Stimulated activated effector memory CD8-positive, alpha-beta T cell treated with anti-CD3 and anti-CD28 coated beads, Interleukin-12 subunit alpha, Interleukin-12 subunit beta, amount 100 ng/mL, for 72 hours (primary cell): ENCODE measurements at places on chromosomes 7 and 10.

DNA sequence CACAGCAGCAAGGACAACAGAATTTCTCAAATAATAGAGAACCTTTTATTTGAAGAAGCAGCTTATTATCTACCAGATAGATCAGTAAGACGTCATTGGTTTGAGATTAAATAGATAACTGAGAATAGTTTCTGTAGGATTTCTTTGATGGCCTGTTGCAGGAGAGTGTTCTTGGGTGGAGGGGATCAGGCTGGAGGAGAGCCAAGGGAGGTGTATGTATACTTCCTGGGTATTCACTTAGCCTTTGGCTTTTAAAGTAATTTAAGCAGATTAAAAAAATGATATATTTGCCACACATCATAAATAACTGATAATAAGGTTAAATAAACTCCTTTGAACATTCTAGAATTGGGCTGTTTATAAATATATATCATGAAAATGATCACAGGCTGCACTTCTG is 486.1 kb upstream of the IGFBP3 start:
- DNase-seq, result no peak

DNA sequence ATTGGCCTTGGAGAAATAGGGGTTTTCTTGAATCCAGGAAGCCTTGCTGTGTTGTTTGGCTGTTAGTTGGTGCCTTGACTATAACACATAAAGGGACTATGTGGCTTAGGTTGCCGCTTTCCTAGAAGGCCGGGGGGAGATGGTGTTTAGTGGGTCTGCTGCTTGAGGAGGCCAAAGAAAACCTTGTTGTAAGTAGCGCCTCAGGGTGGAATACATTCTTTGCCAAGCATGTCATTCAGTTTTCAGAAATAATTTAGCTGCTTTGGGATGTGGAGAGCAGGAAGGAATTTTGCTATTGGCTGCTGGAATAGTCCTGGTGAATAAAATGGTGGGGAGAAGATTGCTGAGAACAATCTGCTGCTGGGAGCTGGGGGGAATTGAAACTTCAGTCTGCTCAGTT is 132.9 kb upstream of the WNT16 start:
- no peak for DNase-seq

DNA sequence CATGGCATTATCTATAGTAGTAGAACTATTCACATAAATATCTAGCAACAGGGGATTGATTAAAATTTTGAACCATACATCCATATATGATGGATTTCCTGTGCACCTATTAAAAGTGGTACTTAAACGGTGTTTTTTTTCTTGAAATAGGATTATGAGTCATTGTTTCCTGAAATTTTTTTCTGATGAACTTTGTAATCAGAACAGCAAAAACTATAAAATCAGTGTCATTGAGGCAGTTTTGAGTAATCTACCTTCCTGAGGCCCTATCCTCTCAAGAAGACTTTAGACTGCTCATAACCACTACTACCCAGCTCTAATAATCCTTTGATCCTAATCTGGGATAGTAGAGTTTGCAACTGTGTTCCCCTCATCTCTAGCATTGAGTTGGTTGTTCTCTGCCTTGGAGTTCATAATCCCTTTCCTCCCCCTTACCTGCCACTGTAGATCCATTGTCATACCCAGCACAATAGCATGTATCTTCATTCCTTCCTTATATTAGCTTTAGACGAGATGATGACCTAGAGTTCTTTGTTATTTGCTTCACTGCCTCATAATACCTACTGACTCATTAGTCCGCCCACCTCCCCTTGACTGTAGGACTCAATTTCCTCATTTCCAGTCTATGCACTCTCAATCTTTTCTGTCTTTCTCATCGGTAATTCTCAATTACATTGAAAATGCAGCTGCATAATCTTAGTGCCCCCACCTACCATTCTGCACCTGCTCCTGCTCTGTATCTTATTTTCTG is 133.4 kb downstream of the LRRC4 start:
- DNase-seq, result no peak

DNA sequence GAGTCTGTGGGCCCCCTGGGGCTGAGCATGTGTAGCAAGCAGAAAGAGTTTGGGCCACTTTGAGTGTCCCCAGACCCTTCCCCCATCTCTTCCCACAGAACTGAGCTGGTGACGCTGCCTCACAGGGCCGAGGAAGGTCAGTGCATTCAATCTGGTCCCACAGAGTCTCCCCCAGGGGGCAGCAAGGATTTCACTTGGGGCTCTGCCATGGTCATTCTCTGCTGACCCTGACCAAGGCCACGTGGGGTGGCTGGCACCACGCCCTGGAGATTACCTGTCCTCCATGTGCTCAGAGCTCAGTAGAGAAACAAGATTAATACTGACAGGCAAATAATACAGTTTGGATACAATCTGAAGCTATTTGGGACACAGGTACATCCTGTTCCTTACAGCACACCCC is 30.2 kb downstream of the ADRA2A start:
- DNase-seq, result no peak

- DNase-seq, result no peak
Observed at GRCh38 chr10:58414270-58415041, 29.2 kb downstream of the TFAM start.

- DNase-seq, result no peak
Observed at GRCh38 chr7:95630702-95631458, 34.6 kb upstream of the PDK4 start.

DNA sequence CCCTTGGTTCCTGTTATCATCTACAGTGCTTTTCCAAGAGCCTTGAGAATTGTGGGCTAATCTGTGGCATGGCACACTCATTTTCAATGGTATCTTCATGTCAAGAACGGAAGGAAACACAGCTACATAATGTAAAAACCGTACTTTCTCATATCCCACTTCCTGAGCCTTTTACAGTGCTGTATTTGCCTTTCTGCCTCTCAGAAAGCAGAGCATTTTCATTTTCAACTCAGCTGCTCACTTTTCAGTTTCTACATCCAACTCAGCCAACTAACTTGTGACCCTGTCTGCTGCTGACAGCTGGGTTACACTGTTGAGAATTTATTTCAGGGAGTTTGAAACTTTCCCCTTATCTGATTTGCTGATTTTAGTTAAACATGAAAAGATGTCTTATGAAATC is 875.8 kb upstream of the KCND2 start:
- no peak for DNase-seq

GRCh38 chr7:139953229-139953628 is 109.5 kb downstream of the PARP12 start:
- DNase-seq, result no peak

- DNase-seq, result no peak
Observed at GRCh38 chr7:144653449-144653848, 182.4 kb downstream of the TPK1 start.

GRCh38 chr7:70706204-70706603 is 425.7 kb upstream of the GALNT17 start:
- DNase-seq, result no peak

GRCh38 chr10:113030453-113030852 is 80.4 kb downstream of the TCF7L2 start:
- no peak for DNase-seq

- DNase-seq, result no peak
Observed at GRCh38 chr10:92350411-92350810, 59.4 kb downstream of the MARCHF5 start.

- no peak for DNase-seq
Observed at GRCh38 chr7:36653008-36653662, 71.2 kb downstream of the AOAH start.

- DNase-seq, result no peak
Observed at GRCh38 chr7:30406664-30407425, 71.7 kb downstream of the NOD1 start.

DNA sequence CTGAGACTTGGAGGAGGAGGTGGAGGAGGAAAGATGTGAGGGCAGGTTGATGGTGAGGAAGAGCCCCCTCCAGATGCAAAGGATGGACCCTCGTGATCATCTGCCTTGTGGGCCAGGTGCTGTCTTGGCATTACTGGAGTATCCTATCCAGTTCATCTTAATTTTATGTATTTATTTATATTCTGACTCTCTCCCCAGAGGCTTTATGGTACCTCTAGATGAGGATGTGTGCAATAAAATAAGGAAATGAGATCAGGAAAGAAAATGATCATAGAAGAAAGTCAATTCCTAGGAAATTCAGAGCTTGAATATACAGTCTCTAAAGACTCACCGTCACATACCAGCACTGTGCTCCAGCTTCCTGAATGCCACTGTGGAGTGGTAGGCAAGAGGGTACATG is 94.1 kb downstream of the LRRC18 start:
- DNase-seq, result no peak

- no peak for DNase-seq
Observed at GRCh38 chr7:77757589-77757988, 40.6 kb downstream of the TMEM60 start.

- DNase-seq, result no peak
Observed at GRCh38 chr10:609262-609658, 80.2 kb downstream of the DIP2C start.

GRCh38 chr10:100327007-100327717 is 2.9 kb downstream of the PKD2L1 start:
- DNase-seq, result no peak

GRCh38 chr10:110547139-110547761 is 20.2 kb upstream of the SMC3 start:
- no peak for DNase-seq

GRCh38 chr7:46927131-46927810 is 654.6 kb downstream of the TNS3 start:
- DNase-seq, result no peak

DNA sequence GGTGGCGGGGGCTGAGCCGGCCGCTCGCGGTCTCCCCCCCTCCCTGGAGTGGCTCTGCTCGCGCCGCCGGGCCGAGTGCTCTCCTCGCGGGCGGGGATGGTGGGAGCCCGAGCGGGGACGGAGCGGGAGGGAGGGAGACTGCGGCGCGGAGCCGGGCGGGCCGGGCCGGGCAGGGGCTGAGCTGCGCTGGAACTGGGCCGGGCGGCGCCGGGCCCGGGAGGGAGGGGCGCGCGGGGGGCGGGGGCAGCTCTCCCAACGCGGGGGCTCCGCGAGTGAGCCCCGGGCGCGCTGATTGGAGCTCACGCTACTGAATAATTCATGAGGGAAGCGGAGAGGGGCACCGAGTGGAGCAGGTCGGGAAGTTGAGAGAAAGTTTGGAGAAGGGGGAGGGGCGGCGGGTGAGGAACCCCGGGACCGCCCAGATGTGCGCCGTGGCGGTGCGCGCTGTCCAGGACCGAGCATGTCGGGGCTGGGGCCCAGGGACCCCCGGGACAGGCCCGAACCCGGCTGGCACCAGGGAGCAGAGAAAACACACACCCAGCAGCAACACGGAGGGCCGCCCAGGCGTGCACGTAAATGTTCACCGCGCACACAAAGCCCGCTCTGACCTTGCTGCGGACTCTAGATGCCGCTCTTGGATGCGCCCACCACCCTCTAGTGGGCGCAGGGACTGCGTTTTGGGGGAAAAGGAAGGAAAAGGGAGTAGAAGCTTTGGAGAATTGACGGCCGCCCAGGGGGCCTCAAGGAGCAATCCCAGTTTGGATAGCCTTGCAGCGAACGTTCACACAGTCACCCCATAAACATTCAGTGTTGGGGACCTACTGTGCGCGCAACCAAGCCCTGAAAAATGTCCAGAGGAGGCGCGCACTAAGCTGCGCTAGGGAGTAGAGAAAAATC is at the start of gene EPHB4:
Gene EPHB4 (minus strand): TSS at position 194 of the 897 bp plus-strand sequence. CDS start 493 bp downstream, outside the sequence.
- no peak for DNase-seq

- no peak for DNase-seq
Observed at GRCh38 chr7:113013761-113014449, 72.7 kb downstream of the GPR85 start.

- no peak for DNase-seq
Observed at GRCh38 chr10:45460235-45460878, 86.3 kb downstream of the ALOX5 start.

- no peak for DNase-seq
Observed at GRCh38 chr7:20019757-20020432, 197.3 kb downstream of the MACC1 start.

DNA sequence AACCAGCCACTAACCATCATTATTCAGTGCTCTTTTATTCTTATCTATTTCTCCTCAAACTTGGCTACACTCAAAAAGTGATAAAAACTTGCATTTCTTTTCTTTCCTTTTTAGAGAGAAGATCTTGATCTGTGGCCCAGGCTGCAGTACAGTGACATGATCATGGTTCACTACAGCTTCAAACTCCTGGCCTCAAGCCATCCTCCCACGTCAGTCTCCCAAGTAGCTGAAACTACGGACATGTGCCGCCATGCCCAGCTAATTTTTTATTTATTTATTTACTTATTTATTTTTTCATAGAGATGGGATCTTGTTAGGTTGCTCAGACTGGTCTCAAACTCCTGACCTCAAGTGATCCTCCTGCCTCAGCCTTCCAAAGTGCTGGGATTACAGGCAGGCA is 24.6 kb upstream of the TMEM248 start:
- DNase-seq, result no peak

DNA sequence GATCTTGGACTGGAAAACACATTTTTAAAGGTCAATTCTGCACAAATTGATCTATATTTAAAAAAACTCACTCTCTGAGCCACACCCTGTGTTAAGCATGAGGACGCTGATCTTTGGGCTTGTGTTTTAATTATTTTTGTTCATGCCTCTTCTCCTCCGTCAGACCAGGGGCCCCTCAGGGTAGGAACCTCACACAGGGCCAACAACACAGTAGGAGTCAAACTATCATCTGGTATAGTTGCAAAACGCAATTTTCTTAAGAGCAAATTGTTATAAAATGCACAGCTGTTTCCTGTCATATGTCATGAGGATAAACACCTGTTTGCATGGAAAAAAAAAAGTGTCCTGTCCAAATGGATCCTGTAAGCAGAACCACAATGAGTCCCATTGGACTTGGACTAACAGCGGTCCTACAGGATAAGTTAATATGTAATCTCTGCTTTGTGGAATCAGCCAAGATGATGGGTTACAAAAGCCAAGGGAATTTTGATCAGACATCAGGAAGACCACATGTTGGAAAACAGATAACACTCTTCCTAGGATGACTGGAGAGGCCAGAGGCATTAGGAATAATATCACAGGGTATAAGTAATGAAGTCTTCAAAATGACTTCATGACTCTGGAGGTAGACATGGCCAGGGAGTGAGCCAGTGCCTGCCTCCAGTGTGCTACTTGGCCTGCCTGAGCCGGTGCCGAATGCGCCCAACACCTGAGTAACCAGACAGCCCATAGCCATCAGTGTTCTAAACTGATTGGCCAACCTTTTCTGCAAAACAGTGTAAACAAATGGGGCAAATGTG is 184.9 kb upstream of the ADCY1 start:
- no peak for DNase-seq

GRCh38 chr10:120646738-120647456 is 189.9 kb downstream of the PLPP4 start:
- no peak for DNase-seq

DNA sequence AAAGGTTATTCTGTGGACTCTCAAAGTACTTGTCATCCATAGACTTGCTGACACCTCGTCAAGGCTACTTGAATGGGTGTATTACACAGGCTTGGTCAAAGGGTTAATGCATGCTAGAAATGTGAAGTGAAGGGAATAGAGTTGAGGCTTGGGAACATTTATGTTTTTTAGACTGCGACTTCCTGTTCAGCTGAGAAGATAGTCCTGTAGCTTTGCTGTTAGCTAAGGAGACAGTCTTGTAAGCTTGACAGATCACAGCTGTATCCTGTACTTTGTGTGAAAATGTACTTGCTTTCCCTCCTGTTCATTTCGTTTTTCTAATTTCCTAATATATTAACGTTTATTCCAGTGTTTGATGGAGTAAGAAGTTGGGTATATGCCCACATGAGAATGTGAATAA is 52.1 kb downstream of the ADD3 start:
- DNase-seq, result no peak
